Natural killer cell treated with Interleukin-12 subunit alpha and Interleukin-12 subunit beta and Interleukin-15 and Interleukin-18, amount 100 ng/mL, for 72 hours (primary cell): ENCODE measurements at places on chromosomes 1 and 21.

GRCh38 chr1:191358724-191359123 lies 799.5 kb upstream of the RGS18 start:
- DNase-seq, result no peak

DNA sequence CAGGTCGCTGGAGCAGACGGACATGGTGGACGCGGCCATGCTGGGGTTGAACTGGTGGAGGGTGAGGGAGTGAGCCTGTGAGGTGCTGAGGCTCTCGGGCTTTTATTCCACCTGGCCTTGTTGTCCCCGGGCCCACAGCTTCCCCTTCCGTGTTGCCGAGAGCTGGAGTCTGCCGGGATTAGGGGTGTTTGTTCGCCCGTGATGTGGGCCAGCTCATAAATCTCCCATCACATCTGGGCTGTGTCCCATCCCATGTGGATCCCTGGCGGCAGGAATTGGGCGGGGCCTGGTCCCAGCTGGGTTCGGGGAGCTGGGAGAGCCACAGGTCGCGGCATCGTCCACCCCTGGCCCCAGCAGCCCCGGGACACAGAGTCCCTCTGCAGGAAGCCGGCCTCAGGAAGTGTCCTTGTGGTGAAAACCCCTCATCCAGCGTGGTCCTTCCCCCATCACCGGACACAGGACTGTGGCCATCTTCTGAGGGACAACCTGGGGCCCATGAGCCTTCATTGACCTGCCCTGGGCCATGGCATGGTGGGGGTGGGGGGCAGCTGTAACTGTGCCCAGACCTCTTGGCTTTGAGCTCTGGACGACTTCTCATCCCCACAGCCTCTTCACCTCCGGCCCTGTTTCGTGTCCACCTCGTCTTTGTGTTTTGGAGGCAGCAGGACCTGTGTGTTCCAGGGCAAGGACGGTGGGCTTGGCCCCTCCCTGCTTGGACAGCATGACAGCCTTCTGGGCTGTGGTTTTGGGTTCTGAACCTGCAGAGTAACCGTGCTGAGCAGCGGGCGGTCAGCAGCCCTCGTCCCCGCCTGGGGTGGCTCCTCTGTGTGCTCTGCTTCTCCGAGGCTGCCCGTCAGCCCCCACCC lies at the start of gene KRTAP10-6:
KRTAP10-6 (minus strand) TSS at position 60 of the 866 bp plus-strand sequence; CDS start at position 39, 21 bp downstream.
- DNase-seq, result no peak

- DNase-seq, result no peak
Measured at GRCh38 chr1:8122477-8123407, 96.6 kb upstream of the ERRFI1 start.

DNA sequence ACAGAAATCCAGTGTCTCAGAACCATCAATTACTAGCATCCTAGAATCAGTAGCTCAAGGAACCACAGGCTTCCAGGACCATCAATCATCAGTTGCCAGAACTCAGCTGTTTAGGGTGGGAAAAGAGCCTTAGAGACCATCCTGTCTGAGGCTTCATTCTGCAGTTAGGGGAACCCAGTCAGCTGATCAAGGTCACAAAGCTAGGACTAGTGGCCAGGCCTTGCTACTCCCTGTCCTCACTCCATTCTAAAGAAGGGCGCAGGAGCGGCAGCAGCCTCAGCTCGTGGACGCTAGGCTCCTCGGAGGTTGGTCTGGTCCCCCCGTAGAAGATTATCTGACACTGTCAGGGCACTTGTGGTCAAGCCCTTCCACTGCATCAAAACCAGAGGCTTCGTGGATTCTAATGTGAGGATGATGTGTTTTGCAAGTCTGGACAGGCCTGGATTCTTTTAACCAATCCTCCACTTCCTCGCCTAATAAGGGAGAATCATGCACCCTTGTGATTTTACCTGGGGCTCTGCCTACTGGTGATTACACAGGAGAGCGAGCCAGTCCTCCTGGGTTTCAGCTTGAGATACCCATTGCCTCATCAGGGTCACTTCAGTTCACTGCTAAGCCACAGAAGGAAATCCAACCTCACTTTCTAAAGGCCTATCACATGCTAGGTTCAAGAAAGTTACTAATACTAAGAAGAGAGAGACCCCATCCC lies 41.7 kb upstream of the IFFO2 start:
- no peak for DNase-seq

DNA sequence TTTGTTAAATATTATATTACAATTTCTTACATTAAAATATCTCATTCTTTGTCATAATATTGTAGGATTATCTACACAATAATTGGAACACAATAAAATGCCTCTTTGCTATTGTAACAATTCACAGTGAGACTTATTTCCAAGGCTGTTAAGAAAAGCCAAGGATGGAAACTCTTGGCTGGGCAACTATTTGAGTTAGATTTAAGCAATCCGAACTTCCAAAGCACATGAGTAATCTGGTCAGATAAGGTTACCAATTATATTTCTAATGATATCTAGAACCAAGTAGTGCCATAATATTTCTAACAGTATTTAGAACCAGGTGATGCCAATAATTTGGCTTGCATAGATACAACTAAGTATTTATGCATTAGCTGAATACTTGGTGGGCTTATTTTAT lies 154.7 kb upstream of the KCNK2 start:
- DNase-seq, result no peak

DNA sequence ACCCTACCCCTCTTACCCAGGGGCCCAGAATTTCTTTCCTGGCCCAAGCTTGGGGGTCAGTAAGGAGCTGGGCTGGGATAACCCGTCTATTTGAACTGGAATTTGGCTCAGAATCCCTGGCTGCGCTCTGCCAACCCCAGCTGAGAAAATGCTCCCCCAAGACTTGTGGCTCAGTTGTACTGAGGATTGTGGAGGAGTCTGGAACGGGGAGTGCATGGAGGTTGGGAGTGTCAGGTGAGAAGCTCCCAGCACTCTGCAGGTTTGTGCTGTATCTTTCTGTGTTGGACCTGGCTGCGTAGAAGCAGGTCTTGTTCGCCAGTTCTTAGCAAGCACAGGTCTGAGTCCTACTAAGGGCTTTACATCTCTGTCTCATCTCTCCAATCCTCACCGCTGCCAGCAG lies 1.6 kb downstream of the TCEA3 start:
- no peak for DNase-seq

DNA sequence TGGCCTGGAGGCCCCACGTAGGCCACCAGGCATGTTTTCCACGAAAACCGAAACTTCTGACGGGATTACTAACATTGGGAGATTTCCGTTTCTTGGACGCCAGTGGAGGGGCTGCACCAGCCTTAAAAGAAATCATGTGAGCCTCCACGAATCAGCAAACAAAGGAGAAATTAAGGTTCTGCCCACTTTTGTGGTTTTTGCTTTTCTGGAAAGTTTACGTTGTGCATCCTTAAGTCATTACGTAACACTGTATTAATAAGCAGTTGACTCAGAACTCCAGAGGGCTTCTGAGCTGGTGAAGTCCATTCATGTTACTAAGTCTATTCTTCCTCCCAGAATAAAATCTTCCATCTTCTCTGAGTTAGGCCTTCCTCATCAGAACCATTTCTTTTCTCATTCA lies 168.5 kb downstream of the PSMG1 start:
- no peak for DNase-seq

- no peak for DNase-seq
Measured at GRCh38 chr1:17259233-17259873, 10.5 kb downstream of the PADI3 start.

GRCh38 chr1:9909234-9910046 lies 629 bp downstream of the CTNNBIP1 start:
- DNase-seq, result no peak

GRCh38 chr1:206713910-206714312 lies 29.2 kb downstream of the MAPKAPK2 start:
- DNase-seq, result no peak

DNA sequence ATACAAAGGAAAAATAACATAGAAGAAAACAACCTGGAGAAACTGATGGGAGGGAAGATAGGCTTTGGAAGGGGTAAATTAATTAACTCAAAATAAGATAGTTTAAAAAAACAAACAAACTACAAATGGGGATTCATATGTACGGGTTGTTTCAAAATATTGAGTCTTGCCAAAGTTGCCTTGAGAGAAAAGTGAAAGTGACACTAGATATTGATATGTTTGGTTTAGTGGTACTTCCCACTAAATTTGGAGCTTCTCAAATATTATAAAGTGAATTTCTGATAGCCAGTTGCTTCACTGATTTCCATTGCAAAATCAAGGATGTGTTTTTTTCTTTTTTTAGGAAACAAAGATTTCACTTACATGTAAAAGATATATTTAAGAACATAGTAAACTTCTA lies 149.5 kb upstream of the RUNX1 start:
- no peak for DNase-seq

DNA sequence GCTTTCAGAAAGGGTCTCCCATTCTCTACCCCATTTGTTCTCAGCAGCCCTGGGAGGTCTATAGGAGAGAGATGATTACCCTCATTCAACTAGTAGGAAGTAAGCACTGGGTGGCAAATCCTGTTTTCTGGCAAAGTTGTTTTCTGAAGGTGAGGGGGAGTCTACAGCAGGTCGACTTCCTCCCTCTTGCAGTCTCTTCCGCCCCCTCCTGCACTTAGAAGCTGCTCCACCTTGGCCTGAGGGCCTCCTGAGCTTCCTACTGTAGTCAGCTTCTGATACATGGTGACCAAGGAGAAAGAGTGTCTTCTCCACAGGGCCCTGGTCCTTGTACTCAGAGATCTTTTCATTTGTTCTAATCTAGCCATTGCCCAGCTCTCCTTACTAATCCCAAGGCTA lies 93.1 kb downstream of the RGL1 start:
- DNase-seq, result no peak

GRCh38 chr1:39310015-39310414 lies 105.5 kb downstream of the MACF1 start:
- no peak for DNase-seq

DNA sequence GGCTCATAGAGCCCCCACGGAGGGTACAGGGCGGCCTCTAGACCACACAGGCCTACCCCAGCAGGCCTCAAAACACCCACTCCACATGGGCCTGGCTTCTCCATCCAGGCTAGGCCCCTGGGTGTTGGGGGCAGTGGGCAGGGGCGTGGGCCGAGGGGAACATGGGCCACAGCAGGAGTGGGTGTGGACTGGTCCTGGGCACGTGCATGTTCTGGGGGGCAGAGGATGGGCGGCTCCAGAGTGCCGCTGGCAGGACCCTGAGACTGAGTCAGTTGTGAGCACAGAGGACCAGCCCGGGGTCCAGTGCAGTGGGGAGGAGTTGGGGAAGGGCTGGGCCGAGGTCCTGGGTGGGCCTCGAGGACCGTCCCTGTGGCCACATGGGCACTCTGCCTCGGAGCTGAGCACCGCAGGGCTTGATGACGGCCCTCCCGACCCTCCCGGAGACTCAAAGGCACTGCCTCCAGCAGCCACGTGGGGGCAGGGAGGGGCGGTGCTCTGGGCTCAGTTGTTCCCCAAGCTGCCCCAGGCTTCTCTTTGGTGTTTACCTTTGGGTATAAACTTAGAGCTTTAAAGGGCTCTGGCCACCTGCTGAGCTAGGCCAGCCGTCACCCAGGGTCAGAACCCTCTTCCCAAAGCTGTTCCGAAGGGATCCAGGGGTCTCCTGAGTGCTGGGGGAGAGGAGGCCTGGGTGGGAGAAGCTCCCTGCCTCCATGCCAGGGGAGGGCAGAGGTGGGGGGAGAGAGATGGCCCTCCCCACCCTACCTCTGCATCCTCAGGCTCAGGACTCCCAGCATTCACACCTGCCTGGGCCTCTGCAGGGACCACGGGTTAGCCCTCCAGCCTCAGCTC lies 79.9 kb downstream of the MORN1 start:
- DNase-seq, result no peak

DNA sequence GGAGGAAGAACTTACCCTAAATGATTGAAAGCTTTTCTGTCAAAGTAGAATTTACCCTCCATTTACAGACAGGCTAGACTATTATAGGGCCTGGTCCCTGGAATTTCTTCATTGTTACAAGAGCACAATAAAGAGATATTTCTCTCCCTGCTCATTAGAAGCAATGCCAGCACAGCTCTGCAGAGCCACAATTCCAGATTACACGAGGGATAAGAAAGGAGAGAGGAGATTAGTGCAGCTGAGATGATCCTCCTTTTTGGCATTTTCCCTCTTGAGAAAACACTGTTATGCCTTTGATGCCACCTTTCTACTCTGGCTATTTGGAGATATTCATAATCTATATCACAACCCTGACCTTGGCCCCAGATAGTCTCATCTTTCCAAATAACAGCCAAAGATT lies 1119.5 kb upstream of the TMPRSS15 start:
- no peak for DNase-seq

DNA sequence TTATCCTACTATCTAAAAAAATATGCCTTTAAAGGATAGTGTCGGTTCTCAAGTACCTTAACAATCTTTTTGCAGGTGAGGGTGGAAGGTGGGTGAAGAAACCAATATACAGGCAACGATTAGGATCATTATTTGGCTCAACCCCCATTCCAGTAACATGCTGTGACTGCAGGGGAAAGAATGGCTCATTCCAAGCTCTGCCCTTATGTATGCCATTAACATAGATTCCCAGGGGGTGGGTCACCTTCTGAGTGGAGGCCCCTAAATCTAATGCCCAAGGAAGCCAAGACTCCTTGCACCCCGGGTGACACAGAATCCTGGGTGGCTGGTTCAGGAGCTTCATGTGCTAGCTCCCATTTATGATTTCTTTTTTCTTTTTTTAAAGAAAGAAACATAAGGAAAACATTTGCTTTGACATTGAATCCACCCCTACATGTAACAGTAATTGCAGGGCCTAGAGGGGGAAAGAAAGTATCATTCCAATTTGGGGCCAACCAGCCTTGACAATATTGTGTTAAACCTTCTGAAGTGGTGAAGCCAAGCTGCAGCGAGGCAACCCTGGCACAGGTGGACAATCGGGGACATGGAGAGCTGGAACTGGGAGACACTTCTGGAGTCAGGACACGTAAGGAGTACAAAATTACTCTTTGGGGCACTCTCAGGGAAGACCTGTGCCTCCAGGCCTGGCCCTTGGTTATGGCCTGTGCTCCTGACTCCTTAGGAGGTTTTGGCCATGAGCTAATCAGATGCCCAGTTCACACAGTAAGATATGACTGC lies 200.3 kb downstream of the PBX1 start:
- DNase-seq, result no peak

- no peak for DNase-seq
Measured at GRCh38 chr1:113536182-113536780, 146.0 kb downstream of the MAGI3 start.

GRCh38 chr21:44368711-44369446 lies 15.5 kb downstream of the TRPM2 start:
- no peak for DNase-seq

DNA sequence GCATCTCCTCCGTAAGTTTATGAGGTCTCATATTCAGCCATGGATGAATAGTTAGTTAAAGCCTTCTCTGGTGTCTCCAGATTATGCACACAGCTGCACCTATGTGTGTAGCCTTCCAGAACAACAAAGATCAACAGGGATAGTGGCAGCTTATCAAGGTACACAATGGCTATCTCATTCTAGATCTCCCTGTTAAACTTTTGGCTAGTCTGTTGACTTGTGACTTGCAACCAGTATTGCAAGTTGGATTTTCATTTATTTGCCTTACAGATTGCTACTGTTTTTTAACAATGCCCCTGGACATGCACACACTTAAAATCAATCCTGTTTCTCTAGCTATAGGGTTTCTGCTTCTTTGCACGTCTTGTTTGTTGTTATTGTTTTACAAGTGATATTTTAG lies 363.2 kb downstream of the OMA1 start:
- DNase-seq, result no peak

DNA sequence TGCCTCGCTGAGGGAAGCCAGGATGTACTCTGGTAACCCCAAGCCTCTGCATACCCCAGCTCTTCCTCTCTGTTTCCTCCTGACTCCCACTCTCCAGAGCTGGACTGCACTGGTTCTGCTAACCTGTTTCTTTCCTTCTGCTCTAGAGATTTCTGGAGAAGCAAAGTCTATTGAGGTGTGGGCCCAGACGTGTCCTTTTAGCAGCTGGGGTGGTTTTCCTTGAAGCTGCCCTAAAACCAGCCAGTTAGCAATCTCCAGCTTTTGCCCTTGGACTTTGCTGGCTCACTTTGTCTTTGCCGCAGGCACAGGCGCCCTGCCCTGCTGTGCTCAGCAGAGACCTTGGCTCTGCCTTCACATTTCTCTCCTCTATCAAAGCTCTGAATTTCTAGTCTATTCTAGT lies 171.8 kb upstream of the IVNS1ABP start:
- DNase-seq, result no peak
